Stimulated activated CD4-positive, alpha-beta T cell treated with anti-CD3 and anti-CD28 coated beads, Interleukin-12 subunit alpha, Interleukin-12 subunit beta, amount 100 ng/mL, for 24 hours (primary cell): ENCODE measurements at places on chromosomes 4 and X.
A peak's percentile ranks its signal among the peaks of the same experiment; 100 is the strongest.

- no peak for DNase-seq
These were observed 14.7 kb upstream of the PDE6B start for GRCh38 chr4:610411-611261.

DNA sequence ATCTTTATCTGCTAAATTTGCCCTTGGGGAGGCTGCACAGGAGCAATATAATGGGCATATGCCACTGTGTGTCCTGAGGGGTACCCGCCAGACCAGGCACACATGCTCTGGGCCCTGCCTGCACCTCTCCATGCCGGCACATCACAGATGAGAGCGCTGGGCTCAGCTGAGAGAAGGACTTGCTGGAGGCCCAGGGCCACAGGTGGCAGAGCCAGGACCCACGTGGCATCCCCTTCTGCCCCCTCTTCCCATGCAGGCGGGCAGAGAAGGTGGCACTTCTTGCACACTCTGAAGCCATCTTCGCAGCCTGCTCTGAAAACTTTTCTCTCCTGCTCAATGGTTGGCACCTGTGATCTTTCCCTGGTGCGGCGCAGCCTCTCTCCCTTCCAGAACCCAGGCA, 20.1 kb downstream of the CPZ start:
- DNase-seq: no peak

DNA sequence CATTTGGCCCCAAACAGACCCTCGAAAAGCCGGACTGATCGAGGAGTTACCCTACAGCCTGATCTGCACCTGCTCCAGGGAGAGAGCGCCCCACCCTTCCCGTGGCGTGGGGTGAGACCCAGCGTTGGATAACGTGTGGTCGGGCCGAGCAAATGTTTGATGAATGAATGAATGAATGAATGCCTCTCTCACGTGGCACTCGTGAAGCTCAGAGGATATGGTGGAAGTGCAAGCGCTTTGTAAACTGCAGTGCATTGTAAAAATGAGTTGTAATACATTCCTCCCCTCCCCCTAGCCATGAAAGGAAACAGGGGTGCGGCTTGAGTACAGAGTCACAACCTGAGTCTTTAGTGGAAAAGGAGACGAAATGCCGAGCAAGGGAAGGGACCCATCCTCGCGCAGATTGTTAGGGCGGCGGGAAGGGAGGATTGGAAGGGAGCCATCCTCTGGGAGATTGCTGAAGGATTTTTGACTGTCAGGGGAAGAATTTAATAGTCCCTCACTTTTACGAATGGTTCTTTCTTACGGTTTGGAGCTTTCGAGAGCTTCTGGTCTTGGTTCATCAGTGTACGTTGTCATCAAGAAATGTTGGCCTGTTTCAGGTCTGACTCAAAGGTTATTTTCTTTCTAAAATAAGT, 772 bp upstream of the FBXW7 start:
- DNase-seq: peak; percentile 18

DNA sequence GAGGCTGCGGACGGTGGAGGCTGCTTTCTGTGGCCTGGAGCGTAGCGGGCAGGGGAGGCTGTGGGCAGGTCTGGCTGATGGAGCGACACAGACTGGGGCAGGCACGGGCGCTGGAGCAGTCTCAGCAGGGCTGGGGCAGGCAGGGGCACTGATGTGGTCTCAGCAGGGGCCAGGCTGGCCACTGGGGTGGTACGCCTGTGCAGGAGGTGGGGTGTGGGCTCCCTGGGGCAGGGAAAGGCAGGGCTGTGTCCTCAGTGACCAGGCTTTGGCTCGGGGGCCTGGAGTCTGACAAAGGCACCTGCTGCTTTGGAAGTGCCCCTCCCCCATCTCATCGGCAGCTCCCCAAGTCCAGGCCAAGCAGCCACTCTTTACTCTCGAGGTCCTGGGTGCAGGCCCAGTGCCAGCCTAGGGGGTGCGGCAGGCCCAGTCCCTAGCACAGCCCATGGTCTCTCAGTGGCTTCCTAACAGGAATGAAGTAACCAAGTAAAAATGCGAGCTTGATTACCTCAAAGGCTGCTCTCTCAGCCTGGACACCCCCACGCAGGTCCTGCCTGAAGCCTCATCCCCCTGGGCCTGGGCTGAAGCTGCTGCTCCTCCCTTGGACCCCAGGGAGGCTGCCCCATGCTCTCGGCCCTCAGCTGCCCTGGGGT, 55.5 kb downstream of the ADRA2C start:
- no peak for DNase-seq

DNA sequence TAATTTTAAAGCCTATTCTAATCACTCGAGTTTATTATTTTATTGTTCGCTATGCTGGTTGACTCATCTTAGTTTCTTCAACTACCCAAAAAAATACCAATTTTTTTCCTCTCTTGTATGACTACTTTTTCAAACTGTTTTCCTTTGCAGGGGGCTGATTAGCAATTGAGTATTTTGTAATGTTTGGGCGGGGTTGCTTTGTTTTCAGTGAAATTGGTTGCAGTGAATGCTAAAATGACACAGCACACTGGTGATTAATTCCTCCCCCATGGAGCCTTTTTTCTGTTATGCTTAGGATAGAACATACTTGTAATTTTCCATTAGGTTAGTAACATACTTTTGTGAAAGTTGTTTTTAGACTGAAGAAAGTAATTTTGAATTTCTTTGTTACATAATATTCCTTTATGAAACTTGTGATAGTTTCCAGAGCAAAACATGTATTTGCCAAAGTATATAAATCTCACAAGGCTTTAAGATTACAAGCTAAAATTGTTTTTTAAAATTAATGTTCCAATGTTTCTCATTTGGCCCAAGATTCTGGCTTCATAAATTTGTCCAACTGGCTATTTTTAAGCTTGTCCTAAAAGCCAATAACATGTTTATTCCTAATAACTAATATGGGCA, 120.4 kb downstream of the CHIC1 start:
- no peak for DNase-seq

- DNase-seq: no peak
These were observed 137.1 kb upstream of the TBL1X start for GRCh38 chrX:9327747-9328145.

DNA sequence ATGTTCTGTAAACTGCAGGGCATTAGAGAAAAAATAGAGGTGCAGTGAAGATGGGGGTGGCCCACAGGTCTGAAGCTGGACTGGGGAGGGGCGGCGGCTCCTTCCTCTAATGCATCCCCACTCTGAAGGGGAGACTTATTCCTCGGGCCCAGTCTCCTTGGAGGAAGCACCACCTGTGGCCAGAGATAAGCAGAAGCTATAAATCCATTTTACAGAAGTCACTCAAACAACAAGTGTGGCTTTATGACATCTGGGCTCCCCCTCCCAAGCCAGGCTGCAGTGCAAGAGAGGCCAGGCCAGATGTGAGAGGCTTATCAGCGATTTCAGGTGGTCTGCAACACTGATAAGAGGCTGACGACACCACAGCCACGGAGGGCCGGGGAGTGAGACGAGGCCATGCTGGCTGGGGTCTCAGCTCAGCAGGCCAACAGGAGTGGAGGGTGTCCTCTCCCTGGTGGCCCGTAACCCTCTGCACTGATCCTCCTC, 15.8 kb downstream of the CYTL1 start:
- no peak for DNase-seq

DNA sequence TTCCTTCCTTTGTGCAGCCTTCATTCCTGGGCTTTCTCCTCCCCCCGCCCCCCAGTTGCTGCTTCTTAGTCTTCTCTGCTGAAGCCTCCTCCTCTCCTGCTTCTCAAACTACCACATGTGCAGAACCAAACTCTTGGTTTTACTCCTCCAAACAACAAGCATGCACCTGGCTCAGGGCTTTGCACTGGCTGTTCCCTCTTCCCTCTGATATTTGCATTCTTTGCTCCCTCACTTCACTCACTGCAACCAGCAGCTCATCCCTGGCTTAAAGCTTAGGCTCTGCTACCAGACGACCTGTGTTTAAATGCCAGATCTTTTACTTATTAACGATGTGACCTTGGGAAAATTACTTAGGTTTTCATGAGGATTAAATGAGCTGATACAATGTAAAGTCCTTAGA, 51.4 kb downstream of the MED28 start:
- no peak for DNase-seq

DNA sequence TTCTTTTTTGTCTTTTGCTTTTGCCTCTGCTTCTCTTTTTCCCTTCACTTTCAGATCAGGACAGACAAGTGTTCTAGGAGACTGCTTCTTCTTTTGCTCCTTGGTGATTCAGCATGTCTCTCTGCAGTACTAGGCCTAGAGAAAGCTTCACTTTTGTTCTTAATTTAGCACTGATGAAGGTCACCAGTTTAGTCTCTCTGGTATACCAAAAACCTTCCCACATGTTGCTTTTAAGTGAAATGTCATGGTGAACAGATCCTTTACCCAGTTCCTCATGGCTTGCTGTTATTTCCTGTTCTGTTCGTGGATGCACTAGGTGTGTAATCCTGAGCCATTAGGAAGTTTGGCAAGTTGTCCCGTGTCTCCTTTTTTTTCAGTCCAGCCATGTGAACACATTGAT, 53.3 kb downstream of the NBDY start:
- no peak for DNase-seq

DNA sequence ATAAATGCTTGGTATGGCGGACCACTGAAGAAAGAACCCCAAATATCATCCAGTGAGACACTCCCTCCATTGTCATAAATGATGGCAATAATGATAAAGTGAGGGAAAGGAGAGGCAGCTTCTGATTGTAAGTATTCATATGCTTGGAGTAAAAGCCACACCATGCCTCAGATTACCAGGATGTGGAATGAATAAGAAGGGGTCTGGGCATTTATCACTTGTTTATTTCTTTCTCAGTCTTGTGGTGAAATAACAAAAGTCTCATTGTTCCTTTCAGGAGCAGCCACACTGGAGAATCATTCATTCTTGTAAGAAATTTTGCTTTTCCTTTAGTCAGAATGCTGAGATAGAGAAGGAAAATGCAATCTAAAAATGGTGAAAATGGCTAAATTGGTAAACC, 21.7 kb downstream of the F8 start:
- DNase-seq: no peak

- no peak for DNase-seq
These were observed 16.9 kb upstream of the ANOS1 start for GRCh38 chrX:8748855-8749254.

- no peak for DNase-seq
These were observed 76.7 kb downstream of the CPEB2 start for GRCh38 chr4:15078682-15079642.

DNA sequence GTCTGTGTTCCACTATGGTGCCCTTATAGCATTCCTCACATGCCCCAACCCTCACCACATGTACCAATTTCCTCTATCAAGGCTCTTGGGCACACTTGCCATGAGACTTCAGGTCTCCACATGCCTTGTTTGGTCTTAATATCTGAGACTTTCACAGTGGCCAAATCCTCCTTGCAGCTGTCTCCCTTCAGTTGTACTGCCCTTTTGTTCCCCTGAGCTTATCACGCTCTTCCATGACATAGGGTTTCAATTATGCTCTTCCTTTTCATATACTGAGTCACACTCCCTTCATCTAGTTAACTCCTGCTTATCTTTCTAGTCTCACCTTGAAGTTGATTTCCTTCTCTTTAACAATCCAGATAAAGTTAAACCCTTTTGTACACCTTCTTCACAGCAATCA, 212.9 kb downstream of the PDHA2 start:
- DNase-seq: no peak

DNA sequence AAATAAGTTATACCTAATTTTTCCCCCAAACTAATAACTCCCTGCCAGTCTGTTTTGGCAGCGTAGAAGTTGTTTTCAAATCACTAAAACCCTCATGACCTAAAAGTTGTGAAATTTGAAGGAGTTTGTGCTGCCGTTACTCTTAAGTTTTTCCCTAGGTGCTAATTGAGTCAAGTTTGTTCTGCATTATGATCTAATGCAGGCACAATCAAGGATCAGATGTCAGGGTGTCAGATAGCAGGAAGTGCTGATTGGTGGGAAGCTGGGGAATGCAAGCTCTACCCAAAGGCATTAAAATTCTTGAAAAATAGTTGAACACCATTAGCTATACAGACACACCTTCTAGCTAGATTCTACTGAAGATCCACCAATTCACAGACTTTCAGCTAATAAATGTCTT, 51.9 kb downstream of the ARX start:
- DNase-seq: no peak
